Omental fat pad (tissue), 4 donors: ENCODE measurements at places on chromosomes 1 and 21.

DNA sequence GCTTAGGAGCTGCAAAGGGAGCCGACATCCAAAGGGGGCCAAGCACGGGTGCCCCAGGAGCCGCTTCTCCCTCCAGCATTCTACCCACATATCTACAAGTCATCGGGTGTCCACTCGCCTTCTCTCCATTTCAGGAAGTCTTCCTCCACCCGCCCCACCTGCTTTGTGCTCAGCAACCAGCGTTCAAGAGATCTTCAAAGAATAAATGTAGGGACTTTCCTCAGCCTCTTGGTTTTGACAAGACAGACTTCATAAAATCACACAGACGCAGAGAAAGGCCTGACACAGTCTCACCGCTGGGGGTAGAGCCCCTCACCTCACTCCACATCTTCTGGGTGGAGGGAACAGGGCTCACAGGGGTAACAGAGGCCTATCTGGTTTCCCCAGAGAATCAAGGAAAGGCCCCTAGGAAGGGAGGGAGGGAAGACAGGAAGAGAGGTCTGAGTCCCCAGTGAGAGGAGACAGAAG lies 49.5 kb downstream of the SSBP3 start:
- no peak for DNase-seq

DNA sequence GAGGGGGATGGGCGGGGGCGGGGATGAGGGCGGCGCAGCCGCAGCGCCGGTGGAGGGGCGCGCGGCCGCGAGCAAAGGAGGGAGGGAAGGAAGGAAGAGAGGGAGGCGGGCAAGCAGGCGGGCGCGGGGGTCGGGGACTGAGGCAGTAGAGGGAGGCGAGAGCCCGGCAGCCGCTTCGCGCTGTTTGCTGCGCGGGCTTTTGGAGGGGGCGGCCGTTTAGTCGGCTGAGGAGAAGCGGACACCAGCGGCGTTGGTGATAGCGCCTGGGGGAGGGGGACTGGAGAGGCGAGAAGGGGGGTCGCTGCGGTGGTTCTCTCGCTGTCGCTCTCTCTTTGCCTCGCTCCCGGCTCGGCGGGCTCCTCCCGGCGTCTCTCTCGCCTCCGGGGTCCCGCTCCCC lies at the start of gene HS2ST1:
HS2ST1 (plus strand) TSS at position 35 of the 397 bp plus-strand sequence.
- DNase-seq: peak; percentile 24

- no peak for DNase-seq
These were observed 29.4 kb downstream of the MRPL37 start for GRCh38 chr1:54229281-54229891.

DNA sequence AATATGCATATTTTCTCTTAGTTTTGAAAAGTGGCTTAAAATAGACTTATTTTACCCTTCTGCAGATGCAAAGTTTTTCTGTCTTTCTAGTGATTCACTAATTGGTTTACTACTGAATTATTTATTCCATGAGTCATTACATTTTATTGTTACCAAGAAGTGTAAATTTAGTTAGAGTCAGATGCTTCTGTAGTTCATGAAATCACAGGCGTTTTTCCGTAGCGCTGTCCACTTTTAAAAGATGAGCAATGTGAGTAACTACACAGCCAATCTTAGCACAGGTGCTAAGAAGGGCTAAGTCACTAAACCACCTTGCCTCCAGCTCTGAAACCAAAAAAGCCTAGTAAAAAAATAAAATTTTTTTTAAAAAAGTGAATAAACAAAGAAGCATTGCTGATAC lies 24.7 kb downstream of the RGS13 start:
- no peak for DNase-seq

DNA sequence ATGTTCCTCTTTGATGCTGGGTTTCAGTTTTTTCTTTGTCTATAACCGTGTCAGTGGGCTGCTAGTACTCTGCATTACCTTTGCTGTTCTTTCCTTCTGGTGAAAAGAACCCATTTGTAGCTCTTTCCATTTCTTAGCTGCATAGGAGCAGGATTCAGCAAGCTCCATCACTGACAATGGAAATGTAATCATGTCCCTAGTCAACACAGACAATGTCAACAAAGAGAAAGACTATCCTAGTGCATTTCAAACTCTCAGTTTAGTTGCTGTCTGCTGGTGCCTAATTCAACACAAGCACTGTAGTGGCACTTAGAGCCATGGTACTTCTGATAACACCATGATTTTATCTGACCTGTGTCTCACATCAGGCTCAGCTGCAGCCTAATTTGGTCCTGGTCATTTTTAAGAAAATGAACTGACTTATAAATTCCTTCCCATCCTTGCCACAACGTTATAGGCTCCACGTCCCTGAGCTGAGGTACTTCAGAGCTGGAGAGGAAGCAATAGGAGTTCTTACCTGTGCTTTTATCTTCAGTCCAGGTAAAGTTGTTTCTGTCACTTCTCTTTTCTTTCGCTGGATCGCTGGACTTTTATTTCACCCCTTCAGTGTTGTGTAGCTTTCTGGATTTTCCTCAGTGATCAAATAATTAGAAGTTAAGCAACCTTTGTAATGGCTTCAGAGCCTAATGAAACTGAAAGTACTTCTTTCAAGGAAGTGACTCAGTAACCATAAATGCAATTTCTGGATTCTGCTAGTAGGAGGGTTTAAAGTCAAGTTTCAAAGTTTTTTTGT lies at the start of gene GBP3:
GBP3 (minus strand) TSS at position 700 of the 793 bp plus-strand sequence. CDS start 2,145 bp downstream, outside the sequence.
- no peak for DNase-seq

- DNase-seq: no peak
These were observed 94.4 kb downstream of the SLC35F3 start for GRCh38 chr1:233998891-233999290.

DNA sequence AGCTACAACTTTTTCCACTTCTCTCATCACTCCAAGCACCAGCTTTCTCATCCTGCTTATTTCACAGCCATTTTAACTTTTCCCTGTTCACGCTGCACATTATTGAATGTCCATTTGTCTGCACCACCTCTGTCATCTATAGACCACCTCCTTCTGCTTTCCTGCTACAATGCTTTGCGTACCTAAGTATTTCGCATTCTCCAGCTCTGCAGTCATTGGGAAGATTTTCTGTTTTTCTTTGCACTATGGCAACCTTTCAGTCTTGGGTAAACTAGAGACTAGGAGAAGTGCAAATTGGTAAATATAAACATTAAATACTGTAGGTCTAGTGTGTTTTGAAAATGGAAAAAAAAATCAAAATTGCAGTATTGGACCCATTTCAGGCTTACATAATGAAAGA lies 835 bp downstream of the CCDC30 start:
- no peak for DNase-seq

DNA sequence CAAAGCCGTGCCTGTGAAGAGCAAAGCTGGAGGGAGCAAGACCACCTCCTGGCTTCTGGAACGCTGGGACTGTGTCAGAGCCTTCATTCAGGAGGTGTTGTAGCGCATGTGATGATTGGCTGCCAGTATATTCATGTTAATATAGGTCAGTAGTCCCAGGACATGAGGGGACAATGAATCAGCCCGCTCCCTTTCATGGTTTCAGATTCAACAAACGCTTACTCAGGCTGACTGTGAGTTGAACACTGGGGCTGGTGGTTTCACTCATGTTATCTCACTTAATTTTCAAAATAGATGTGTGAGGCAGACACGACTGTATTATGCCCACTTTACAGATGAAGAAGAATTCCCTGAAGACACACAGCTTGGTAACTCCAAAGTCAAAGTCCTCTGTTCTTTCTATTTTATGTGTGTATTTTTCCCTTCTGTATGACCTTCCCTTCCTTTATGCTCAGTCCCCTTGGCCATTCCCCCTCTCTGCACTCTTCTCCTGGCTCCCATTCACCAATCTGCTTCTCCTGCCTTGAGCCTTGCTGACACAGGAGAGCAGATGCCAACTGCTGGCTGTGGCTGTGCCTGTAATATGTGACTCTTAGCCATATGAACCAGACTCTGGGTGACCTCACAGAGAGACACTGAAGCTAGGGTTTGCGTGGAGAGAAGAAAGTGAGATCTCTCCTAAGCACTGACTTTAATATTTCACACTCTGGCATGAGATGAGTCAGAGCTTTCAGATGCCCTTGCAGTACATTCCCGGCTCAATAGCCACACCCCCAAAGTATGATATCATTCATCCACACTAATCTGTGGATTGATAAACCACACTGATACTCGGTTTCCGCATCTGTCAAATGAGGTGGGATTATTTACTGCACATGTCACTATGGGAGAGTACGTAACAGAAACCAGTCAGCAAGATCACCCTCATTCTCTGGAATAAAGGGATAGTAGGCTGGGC lies 31.4 kb upstream of the KIRREL1 start:
- DNase-seq: no peak

GRCh38 chr1:243710467-243710866 lies 139.6 kb downstream of the AKT3 start:
- DNase-seq: no peak

GRCh38 chr1:17191990-17192242 lies 13.0 kb upstream of the PADI1 start:
- no peak for DNase-seq

GRCh38 chr1:21270086-21270689 lies 20.1 kb downstream of the ECE1 start:
- peak; percentile 82 for DNase-seq

DNA sequence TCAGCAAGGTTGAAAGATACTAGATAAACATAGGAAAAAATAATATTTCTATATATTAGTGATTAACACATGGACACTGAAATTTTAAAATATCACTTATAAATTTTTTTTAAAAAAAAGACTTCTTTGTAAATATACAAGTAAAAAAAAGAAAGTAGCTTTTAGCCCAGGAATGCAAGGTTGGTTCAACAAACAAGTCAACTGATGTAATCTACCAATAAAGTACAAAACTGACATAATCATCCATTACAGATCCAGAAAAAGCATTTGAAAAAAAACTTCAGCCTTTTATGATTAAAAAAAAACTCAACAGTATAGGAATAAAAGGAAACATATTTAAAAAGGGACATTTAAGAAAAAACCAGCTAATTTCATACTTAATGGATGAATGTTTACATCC lies 48.4 kb downstream of the TRMT1L start:
- no peak for DNase-seq

DNA sequence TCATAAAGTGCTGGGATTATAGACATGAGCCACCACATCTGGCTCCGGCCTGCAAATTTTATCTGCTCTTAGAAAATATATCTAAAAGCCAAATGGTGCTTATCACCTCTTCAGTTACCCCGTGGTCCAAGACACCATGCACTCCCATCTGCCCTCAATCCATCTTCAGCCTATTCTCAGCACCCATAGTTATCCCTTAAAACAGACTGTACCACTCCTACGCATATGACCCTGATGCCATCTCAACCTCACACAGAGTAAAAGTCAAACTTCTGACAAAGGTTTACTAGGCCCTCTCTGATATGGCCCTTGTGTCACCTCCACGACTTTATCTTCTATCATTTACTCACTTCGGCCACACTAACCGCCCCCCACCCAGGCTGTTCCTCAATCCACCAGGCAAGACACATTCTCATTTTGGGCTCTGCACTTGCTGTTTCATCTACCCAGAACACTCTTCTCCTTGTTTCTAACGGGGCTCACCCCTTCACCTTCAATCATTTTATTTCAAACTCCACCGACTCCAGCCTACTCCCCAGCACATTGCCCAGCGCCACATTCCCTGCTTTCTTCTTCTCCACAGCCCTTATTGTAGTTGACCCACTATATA lies 33.0 kb downstream of the USP48 start:
- no peak for DNase-seq

- DNase-seq: no peak
These were observed 101.3 kb upstream of the C8B start for GRCh38 chr1:57066980-57067610.

DNA sequence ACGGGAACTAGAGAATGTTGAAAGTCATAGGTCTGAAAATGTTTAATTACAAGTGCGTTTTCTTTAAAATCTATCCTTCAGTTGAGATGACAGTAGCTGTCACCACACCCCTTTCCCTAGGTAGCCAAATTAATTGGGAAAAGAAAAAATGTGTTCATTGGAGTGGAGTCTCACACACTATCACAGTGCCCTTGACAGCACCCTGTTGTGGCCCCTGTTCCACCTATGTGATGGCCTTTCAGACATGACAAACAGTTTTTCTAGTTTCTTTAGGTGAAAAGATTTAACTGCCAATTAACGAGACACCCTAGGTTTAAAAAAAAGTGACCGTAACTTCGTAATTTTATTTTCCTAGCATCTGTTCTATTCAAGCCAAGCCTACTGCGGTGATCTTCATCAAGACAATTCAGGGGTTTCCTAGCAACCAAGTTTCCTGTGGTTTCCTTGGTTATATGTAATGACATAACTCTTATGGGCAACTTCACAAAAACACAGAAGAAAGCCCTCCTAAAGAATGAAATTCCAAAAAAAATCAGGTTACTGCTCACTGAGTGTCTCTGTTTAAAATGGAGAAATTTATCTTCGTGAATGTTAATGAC lies 298.3 kb downstream of the PDE4B start:
- no peak for DNase-seq

- no peak for DNase-seq
These were observed 106.2 kb downstream of the TM2D1 start for GRCh38 chr1:61618755-61619154.

- DNase-seq: no peak
These were observed 318.3 kb downstream of the RRAGC start for GRCh38 chr1:38541223-38541622.

GRCh38 chr1:164562511-164562910 lies 3.5 kb downstream of the PBX1 start:
- DNase-seq: no peak

DNA sequence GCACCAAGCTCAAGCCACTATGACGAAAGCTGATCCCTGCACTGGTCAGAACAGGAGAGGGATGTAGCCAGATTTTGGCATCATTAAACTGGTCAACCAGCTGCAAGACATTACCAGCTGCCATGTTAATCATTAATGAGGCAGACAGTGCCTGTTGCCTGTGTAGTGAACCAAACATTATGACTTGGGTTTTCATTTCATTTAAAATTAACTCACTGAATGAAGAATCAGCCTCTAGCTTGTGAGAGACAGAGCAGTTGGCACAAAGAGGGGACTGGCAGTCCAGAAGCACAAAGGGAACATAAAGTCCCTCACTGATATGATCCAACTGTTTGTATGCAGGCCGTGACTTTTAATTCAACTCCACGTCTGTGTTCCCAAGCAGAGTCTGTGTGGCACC lies 318.9 kb downstream of the SEC16B start:
- no peak for DNase-seq

- no peak for DNase-seq
These were observed 47.7 kb upstream of the RBM15 start for GRCh38 chr1:110291241-110292030.

- DNase-seq: no peak
These were observed 72.7 kb downstream of the GALNT2 start for GRCh38 chr1:230139741-230140140.

GRCh38 chr1:100494393-100495084 lies 43.4 kb upstream of the GPR88 start:
- DNase-seq: no peak

GRCh38 chr1:220294846-220295301 lies 22.6 kb upstream of the RAB3GAP2 start:
- DNase-seq: no peak

DNA sequence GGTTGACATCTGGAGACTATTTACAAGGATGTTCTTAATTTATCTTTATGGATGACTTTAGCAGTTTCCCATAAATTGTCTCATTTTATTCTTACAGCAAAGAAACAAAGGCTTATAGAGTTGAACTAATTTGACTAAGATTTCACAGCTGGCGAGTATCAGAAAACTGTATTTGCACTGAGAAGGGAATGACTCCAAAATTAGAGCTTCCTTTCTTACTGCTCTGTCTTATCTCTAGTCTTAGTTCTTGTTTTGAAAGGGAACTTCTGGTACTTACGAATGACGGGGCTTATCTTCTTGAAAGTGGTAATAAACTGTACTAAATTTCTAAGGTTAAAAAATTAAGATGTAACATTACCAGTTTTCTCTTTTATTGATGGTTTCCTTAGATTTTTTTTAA lies 13.6 kb downstream of the CNST start:
- DNase-seq: no peak
